ENCODE measurements at places on chromosomes 1 and 21.
A peak's percentile ranks its signal among the peaks of the same experiment; 100 is the strongest.

- DNase-seq: no peak
Measured at GRCh38 chr1:202316186-202316585, 25.6 kb downstream of the UBE2T start.

GRCh38 chr1:204134103-204134502 lies 17.7 kb downstream of the ETNK2 start:
- no peak for DNase-seq

DNA sequence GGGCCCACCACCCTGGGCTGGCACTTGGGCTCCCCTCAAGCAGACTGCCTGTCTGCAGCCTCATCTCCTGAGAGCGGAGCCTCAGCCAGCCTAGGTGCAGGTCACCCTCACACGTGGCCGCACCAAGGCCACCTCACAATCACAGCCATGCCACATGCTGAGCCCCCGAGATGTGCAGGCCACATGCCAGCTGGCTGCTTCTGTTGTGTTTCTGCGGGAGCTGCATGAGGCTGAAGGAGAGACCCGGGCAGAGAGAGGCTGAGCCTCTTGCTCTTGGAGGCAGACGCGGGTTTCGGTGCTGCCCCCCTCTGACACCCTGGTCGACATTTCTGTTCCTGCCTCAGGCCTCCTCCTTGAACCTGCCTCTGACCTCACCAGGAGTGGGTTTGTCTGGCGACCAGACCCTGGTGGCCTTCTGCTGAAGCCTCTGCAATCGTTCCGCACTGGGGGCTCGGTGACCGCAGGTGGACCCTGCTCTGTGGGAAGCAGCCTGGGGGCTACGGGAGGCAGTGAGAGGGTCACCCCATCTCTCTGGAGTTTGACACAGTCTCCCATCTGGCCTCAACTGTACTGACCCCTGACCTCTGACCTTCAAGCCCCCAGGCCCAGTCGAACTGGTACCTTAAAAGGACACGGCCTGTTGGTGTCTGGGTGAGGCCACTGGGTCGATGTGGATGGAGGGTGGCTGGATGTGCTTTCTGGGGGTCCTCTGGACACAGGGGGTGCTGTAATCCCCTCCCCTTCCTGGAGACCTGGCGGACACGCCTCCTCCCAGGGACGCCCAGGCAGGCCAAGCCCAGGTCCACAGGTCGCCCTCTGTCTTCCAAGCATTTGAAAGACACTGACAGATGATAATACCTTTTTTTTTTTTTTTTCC lies 13.0 kb upstream of the C1orf174 start:
- DNase-seq: no peak

GRCh38 chr21:45998276-45998701 lies 16.7 kb downstream of the COL6A1 start:
- DNase-seq: no peak

GRCh38 chr1:218755128-218755527 lies 410.0 kb downstream of the TGFB2 start:
- DNase-seq: no peak

- no peak for DNase-seq
Measured at GRCh38 chr21:31221043-31221442, 123.0 kb downstream of the TIAM1 start.

DNA sequence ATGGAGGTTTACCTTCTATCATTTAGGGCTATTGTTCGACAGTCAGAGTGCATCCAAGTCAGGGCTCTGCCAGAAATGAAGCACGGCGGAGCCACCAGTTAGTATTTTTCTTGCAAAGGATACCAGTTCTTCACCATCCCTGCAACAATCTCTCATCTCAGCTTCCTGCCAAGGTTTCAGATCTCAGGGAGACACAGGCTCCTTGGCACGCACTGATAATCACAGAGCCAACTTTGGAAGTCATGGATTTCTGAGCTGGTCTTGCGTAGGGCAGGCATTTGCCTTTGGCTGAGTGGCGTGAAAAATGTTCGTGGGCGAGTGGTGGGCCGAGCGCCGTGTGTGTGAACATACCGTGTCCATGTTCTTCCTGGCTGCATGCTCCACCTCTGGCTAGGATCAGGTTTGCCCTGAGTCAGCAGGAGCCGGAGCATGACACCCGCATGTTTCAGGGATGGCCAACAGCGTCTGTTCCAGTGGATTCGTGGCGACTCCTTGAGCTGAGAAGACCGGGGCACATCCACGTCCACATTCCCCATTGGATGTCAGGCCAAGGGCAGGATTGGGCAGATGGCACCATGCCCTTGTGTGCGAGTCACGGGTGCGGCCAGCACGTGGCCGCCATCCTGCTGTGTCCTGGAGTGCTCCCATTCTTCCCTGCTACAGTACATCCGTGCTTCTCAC lies 118.5 kb upstream of the C1orf174 start:
- no peak for DNase-seq

GRCh38 chr21:42721341-42721824 lies 68.0 kb downstream of the PDE9A start:
- DNase-seq: no peak

DNA sequence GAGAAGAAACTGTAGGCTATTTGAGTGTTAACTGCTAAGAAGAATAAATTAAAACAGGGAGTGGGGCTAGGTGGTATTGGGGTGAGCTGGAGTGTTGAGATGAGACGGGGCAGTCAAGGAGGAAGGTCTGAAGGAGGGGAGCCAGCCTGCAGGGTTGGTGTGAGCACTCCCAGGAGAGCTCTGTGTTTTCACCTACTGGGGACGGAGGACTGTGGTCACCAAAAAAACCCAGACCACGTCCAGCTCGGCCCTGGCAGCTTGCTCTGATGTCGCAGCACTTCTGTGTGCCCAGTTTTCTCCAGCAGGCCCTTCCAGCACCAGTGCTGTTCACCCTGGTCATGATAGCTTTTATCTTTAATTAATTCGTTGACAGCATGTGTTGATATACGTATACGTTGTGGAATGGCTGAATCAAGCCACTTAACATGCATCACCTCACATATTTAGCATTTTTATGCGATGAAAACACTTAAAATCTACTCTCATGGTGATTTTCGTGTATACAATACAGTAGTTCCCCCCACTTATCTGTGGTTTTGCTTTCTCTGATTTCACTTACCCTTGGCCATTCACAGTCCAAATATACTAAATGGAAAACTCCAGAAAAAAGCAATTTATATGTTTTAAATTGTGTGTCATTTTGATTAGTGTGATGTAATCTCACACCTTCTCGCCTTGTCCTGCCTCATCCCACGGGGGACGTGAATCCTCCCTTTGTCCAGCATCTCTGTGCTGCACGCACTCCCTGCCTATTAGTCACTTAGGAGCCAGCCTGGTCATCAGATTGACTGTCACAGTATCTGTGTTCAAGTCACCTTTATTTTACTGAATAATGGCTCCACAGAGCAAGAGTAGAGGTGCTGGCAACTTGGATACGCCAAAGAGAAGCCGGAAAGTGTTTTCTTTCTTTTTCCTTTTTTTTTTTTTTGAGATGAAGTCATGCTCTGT lies 12.3 kb downstream of the FAM3B start:
- no peak for DNase-seq

- peak; percentile 9 for DNase-seq
Measured at GRCh38 chr1:108570128-108570527, 10.2 kb downstream of the EEIG2 start.

GRCh38 chr1:246772686-246773085 lies 48.5 kb downstream of the SCCPDH start:
- DNase-seq: no peak

DNA sequence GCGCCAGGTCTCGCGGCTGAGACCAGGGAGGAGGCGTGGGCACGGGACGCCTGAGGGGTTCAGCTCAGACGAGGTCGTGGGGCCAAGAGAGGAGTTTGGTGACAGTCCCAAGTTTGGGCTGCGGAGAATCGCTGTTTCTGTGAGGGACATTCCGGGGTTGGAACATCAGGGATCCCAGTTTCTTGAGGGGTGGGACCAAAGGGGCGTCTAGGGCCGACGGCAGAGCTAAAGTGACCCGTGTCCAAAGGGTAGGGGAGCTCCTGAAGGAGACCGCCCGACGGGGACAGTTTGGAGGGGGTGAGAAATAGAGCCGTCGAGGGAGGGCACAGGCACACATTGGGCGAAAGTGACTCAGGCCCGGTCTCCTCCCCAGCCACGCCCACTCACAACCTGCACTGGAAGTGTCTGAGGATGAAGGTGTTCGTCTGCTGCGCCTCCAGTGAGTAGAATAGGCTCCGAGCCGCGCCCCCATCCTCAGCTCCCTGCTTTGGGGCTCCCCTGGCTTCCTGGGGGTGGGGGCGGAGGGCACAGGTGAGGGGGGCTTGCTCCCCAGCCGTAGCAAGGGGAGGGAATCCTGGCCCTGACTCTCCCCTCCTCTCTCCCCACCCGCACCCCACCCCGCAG lies 7.0 kb downstream of the EFNA3 start:
- DNase-seq: no peak

- no peak for DNase-seq
Measured at GRCh38 chr1:54465351-54465811, 59.2 kb upstream of the SSBP3 start.

DNA sequence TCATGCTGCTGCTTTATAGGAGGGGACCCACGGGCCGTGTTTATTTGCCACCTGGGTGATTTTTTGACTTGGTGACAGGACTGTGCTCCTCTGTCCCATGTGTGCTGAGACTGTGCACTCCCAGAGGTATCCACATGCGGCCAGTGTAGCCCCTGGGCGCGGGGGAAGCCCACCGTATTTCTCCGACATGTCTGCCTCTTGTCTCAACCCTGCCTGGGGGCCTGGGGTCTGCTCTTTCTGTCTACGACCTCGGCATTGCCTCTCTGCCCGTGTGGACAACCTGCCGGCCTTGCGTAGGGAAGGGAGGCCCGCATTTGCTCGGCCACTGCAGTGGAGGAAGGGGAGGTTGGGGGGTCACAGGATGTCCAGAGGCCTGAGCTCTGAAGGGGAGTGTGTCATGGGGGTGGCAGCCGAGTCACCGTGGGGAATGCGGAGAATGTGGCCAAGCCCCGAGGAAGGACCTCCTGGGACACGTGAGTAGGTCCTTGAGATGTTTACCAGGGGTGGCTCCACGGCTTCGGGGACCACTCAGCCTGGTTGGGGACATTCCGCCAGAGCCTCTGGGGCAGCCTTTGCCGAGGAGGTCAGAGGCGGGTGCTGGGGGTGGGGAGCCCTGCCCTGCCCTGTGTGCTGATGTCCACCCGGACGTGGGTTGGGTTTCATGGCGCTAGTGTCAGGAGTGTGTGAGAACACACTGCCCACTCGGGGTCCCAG lies 11.0 kb downstream of the PRKCZ start:
- no peak for DNase-seq

GRCh38 chr1:42745851-42746250 lies 5.8 kb upstream of the CLDN19 start:
- no peak for DNase-seq

DNA sequence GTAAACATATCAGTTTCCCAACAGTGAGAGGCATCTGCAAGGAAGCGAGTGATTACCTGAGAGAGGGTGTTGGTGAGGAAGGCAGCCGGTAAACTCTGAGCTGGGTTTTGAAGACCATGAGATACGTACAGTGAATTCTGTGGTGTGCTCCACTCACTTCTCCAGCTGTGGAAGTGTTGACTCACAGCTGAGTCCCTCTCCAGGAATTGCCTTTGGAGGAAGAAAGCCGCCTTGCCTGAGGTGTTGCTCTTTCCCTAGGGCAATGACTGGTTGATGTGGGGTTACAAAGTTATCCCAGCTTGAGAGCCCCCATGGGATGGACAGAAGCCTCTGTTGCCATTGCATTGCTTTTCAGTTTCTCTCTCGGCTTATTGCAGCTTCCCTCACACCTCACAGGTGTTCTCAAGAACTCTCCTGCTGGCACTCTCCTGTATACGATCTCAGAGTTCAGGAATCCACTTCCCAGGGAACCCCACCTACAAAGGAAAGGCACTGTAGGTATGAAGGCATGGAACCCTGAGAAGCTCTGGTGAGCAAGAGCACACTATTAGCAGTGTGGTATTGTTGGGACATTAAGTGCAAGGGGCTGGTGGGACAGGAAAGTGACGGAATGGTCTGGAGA lies 10.8 kb downstream of the NHLH1 start:
- DNase-seq: no peak

DNA sequence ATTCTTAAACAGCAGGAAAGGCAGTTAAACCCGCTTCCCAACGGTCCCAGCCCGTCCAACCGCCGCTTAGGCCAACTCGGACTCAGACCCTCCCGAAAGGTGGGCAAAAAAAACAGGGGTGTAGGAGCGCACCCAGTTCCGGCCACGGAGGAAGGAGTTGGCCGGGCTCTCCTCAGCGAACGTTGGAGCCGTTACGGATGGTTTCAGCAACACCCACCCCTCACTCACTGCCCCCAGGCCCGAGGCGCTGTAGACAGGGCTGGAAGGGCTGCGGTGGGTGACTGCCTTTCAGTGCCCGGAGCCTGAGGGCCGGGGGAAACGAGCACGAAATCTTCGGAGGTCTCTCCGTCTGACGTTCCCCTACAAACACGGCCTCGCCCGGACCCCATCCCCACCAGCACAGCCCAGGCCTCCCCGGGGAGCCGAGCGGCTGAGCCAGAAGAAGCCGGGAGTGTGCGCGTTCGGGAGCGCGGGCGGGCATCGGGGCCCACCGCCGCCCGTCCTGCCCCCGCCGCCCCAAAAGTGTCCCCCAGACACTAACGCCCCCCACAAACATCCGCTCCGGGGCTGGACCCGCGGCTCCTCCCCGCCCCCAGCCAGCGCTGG lies 1.3 kb downstream of the KDM5B start:
- DNase-seq: peak; percentile 35

DNA sequence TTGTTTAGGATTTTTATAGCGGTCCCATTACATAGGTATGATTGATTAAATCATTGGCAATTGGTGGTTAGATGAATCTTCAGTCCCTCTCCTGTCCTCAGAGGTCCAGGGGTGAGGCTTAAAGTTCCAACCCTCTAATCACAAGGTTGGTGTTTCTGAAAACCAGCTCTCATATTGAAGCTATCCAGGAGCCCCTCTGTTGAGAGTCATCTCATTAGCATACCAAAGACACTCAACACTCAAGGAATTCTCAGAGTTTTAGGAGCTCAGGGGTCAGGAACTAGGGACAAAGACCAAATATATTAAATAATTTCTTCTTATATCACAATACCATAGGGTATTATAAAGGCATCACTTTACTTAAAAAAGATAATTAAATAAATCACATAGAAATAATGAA lies 23.3 kb downstream of the FCRL2 start:
- no peak for DNase-seq

GRCh38 chr1:87402241-87403002 lies 73.7 kb downstream of the LMO4 start:
- DNase-seq: no peak

DNA sequence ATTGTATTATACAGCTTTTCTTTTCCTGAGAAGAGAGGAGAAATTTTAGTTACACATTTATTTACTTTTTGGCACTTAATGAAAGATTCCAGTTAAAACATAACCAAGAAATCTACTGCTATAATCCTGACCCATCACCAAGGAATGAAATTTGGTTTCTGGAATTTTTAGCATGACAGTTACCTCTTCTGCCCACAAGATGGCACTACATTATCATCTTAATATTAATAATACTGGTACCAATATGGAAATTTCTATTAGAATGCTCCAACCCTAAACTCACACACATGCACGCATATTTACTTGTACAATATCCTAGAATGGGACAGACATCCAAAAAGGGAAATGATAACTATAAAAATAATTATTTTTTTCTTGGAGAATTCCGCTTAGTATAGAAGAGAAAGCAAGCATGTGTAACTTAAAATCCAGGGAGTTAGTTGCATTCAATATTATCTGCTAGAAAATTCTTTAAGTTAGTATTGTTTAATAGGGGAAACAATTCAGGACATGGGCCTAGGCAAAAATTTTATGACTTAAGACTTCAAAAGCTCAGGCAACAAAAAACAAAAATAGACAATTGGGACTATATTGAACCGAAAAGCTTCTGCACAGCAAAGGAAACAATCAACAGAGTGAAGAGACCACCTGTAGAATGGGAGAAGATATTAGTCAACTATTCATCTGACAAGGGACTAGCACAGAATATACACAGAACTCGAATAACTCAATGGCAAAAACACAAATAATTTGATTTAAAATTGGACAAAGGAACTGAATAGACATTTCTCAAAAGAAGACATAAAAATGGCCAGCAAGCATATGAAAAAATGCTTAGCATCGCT lies 37.4 kb downstream of the MAP3K21 start:
- DNase-seq: no peak

Measured in BE2C (cell line).